ENCODE measurements at places on chromosomes 5 and 9. TPM values are rescaled to one million over a fixed set of nuclear protein-coding genes. Genes with fewer than 3 reads are reported as not detected.

- no peak for DNase-seq
These were observed 171.0 kb downstream of the OLFM1 start for GRCh38 chr9:135258461-135258860.

PIGO gene
- 9.5 TPM for total RNA-seq

- DNase-seq = no peak
These were observed 153.5 kb upstream of the TRPC7 start for GRCh38 chr5:136518814-136519213.

DNA sequence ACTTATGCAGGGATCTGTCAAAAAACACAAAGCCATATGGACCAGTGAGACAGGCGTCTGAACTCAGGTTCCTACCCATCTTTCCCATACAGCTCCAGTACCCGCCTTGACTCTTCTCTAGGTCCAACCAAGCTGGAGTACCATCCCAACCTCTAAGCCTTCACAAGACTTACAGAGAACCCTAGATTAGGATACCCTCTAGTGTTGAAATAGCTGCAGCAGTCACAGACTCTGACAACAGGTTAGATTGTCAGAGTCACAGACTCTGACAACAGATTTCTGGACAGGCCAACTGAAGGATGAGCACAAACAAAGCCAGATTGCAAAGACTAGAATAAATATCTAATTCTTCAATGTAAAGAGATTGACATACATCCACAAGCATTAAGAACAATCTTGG, 266.1 kb downstream of the GRIA1 start:
- DNase-seq = no peak

DNA sequence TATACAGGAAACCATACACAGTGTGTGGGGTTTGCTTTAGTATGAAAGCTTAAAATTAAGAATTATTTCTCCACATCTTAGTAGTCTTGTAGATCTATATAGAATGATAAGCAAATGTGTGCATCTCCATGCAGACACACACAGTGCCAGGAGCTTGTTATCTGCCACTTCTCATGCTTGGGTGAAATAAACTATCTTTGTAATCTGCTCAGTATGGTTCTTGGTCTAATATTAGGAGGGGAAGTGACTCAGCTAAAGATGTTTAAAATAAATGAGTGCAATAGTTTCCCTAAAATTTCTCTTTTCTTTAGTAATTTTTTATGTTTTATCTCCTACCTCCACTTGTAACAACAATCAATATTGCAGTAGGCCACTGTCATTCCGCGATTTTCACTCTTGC, 689.6 kb downstream of the TAF11L14 start:
- no peak for DNase-seq

- DNase-seq = no peak
These were observed 188.3 kb upstream of the ZNF618 start for GRCh38 chr9:113687680-113688371.

DNA sequence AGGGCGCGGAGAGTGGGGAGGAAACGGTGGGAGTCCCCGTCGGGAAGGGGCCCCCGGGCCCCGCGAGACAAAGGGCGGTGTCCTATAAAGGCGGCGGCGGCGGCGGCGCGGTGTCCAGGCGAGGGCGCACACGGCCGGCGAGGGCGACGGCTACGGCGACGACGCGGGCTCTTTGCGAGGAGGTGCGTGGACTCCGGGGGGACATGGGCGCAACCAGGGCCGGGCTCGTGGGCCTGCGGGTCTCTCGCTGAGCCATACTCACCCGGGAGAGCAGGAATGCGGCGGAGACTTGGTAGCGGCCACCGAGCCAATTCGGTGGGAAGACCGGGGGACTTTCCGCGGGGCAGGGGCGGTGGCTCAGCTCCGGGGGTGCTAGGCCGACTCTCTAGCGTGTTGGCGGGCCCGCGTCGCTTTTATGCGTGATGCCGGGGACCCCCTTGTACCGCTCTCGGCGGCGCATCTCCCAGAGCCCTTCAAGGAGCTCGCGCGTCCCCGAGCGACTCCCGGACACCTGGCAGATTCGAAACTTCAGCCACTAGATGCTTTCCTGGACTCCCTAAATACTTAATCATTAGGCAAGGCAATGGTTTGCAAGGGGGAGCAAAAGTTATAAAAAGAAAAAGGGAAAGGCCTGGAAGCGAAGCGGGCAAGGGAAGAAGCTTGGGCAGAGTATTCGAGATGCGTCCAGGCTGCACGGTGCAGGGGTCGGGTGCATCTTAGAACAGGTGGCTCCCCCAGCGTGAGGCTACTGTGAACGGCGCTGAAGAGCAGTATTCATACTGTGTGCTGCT, 5.9 kb upstream of the TAL2 start:
- no peak for DNase-seq

- no peak for DNase-seq
These were observed 258.1 kb downstream of the MSX2 start for GRCh38 chr5:174982485-174982884.

FBXW11 gene
- total RNA-seq = 58.0 TPM

NIM1K gene
- total RNA-seq = not detected

MOB3B gene
- total RNA-seq = 1.9 TPM

DNA sequence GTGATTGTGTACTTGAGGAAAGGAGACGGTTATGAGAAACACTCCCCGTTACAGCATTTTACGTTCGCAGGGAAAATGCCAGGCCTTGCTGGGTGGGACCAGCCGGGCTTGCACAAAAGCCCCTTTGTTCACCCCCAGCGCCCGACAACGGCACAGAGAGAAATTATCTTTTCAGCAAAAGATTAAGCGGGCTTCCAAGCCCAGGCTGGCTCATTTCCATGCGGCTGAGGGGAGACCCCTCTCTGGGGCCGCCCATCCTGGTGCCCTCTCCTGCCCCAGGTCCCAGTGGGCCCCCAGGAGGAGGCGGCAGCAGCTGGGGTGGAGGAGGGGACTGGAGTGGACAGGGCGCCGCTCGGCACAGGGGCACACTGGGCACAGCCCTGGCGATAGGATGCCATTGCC, 50.8 kb upstream of the NOTCH1 start:
- DNase-seq = no peak

GNA14 gene
- 72.2 TPM for total RNA-seq

GRCh38 chr5:69313428-69313827, 19.2 kb downstream of the CCDC125 start:
- DNase-seq = no peak

DNA sequence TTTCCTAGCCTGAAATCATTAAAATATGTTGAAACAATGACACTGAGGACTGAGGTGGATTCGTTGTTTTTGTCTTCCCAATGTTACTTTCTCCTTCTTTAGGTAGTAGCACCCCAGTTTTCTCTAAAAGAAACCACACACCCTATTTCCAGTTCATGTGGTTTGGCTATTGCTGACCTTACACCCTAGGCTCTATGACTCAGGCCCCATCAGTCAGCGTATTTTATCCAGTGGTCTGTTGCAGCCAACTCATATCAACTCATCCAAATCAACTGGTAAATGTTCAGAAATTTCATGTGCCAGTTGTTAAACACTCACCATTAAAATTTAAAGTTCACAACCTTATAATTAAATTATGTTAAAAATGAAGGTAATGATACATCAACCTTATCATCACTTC, 44.6 kb upstream of the NFIB start:
- DNase-seq = no peak

DNA sequence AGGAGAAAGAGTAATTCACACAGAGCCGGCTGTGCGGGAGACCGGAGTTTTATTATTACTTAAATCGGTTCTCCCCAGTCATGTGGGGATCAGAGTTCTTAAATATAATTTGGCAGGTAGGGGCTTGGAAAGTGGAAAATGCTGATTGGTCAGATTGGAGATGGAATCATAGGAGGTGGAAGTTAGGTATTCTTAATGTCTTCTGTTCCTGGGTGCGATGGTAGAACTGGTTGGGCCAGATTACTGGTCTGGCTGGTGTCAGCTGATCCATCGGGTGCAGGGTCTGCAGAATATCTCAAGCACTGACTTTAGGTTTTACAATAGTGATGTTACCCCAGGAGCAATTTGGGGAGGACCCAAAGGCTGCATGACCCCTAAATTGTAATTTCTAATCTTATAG, 4.6 kb upstream of the CERCAM start:
- DNase-seq = no peak

DNA sequence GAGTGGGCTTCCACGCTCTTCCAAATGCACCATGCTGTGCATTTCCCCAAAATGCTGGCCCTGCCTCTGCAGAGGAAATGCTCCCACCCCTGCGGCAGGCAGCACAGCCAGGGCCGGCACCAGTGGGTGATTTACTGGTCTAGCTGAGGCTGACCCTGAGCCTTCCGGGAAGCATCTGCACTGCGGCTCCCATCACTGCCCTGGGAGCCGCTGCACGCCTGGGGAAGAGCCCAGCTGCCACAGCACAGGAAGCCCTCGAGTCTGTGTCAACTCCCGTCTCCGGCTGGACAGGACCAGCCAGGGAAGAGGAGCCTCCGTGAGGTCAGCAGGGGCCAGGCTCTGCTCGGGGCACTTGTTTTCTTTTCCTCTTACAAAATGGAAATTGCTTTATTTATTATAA, 25.1 kb upstream of the EEIG1 start:
- DNase-seq = peak; percentile 99

GRCh38 chr5:128528637-128529255, 9.3 kb downstream of the FBN2 start:
- no peak for DNase-seq

- no peak for DNase-seq
These were observed 28.4 kb upstream of the GPR150 start for GRCh38 chr5:95591490-95591901.

GRCh38 chr5:99248066-99248465, 319.3 kb upstream of the CHD1 start:
- DNase-seq = peak; percentile 38

DNA sequence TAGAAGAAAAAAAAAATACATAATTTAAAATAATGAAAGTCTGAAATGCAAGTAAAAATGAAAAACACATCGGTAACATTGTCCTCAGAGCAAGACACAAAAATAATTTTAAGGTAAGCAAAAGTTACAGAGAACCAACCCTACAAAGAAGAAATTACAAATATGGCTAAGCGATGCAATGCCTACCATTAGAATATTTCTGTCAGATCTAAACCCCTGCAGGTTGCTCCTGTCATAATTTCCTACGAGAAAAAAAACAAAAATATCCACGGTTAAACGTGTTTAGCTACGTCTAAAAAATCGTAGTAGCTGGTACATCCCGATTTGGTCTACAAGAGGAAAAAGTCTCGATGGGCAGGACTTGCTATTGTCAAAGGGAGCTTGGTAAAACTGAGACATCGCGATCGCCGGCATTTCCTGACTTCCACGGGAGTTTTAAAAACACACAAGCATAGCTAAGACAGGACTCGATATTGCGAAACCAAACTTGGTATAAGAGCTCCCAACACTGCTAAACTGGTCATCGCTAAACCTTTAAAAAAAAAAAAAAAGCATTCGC, 1.1 kb upstream of the ANXA2R start:
- DNase-seq = peak; percentile 67

- DNase-seq = no peak
These were observed 57.6 kb downstream of the GRAMD2B start for GRCh38 chr5:126480824-126481223.

NUTM2G gene
- not detected for total RNA-seq

DNA sequence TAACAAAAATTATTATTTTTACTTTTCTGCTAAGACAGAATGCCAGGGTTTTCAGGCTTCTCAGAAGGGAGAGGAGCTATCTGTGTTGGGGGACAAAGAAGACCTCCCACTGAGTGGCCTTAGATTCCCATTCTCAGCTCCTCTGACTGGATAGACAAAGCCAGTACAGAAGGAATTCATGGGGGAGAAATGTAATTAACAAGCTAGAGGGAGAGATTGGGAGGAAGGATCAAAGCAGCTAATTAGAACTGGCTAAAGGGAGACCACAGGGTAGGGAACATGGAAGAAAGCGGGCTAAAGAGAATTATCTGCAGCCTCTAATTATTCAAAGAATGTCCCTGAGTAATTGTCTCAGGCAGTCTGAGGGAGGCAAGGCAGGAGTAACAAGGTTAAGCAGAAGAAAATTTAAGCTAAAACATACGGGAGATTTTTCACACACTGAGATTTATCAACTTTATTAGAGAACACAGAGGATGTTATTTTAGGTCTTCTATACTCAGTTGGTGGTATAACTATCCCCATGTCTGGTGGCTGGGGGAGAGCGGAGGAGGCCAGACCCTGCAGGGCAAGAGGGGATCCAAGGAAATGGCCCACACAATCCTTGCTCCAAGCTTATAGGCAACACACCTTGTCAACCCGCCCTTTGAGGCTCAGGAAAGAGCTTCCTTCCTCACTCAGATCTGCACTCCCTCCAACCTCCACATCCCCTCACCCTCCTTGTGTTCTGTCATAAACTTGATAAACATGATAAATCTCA, 87.7 kb upstream of the LRRTM2 start:
- DNase-seq = no peak

DNA sequence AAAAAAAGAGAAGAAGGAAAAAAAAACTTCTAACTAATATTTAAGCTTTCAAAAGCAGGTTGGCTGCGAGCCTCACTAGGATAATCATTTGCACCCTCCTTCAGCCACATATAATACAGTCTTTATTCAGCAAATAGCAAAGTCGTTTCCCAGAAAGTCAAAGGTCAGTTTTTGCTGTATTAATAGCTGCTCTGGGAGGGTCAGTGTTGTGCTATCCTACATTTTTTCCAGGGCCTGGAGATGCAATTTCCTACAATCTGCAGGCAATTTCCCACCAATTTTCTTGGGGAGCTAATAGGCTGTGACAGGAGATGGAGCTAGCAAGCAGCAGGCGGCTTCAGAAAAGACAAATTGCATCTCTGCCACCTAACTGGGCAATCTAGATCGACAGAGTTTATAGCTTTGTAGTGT, 136.8 kb downstream of the TLE1 start:
- no peak for DNase-seq

DNA sequence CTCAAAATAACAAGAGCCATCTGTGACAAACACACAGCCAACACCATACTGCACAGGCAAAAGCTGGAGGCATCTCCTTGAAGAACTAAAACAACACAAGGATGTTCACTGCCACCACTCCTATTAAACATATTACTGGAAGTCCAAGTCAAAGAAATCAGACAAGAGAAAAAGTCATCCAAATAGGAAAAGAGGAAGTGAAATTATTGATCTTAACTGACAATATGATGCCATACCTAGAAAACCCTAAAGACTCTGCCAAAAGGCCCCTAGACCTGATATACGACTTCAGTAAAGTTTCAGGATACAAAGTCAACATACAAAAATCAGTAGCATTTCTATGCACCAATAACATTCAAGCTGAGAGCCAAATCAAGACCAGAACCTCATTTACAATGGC, 30.0 kb upstream of the MACIR start:
- no peak for DNase-seq
